ENCODE measurements at places on chromosomes 2 and 18.

DNA sequence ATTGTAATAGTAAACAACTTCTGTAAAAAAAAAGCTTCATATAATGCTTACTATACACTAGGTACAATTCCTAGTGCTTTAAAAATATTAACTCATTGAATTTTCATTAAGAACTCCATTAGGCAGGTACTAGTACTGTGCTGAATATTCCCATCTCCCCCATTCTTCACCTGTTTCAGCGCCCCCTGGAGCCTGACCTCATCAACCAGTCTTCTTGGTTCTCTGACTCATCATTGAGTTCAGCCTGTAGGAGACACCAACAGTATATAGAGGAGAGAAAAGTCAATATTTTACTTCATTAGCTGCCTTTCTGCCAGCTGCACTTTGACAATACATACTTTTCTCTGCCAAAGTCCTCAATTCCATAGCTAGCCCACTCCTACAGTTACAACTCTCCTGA is 1009.9 kb upstream of the KLHL29 start:
- DNase-seq, result no peak

DNA sequence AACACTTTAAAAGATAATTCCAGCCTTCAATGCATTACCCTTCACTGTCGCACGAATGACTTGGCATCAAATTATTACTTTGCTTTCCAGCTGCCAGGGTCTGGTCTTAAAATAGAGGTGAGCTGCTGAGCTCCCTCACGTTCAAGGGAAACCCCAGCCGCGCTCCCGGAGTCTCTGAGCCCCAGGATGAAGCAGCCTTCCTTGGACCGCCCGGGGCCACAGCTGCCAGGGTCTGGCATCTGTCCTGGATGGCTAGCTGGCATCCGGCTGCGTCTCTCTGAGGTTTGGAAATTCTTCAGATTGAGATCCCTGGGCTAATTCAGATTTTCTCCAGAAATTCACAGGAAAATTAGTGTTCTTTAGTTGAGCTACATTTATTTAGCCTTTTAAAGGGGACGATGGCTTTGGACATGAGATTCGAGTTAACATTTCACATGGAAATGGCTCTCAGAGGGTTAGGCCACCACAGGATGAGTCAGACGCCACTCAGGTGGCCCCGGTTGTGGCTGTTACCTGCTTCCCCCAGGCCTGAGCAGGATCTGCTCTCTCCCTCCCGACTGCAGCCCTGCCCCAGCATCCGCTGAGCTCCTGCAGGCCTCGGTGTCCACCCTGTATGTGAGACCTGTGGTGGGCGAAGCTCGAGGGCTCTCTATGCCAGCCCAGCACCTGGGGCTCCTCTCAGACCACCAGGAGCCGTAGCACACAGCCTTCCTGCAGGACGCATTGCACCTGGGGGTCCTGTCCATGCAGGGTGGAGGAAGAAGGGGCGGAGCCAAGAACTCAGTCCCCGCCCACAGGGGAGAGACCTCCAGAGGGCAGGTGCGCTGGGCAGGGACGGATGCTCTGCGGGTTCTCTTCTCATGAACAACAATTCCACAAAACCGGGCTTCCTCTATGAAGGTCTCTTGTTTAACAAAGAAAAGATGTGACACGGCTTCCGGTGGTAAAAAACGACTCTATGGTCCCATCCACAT is 255.5 kb downstream of the TWIST2 start:
- DNase-seq, result no peak

DNA sequence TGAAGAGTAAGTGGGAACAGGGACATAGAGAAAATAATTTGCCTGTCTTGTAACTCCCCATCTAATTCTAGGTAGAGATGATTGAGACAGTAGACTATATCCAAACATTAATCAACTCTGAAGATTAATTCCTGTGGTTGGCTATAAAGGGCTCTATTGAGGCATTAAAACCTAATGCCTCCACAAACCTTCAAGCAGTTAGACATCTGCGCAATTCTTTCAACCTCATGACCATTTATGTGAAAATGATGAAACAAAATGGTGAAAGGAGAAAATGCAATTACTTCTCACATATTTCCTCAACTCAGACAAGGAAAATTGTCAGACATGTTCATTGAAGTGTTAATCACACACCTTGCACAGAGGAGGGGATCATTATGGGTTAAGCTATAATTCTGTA is 164.5 kb upstream of the MYT1L start:
- no peak for DNase-seq

- no peak for DNase-seq
Measured at GRCh38 chr18:13758622-13759021, 32.1 kb downstream of the RNMT start.

DNA sequence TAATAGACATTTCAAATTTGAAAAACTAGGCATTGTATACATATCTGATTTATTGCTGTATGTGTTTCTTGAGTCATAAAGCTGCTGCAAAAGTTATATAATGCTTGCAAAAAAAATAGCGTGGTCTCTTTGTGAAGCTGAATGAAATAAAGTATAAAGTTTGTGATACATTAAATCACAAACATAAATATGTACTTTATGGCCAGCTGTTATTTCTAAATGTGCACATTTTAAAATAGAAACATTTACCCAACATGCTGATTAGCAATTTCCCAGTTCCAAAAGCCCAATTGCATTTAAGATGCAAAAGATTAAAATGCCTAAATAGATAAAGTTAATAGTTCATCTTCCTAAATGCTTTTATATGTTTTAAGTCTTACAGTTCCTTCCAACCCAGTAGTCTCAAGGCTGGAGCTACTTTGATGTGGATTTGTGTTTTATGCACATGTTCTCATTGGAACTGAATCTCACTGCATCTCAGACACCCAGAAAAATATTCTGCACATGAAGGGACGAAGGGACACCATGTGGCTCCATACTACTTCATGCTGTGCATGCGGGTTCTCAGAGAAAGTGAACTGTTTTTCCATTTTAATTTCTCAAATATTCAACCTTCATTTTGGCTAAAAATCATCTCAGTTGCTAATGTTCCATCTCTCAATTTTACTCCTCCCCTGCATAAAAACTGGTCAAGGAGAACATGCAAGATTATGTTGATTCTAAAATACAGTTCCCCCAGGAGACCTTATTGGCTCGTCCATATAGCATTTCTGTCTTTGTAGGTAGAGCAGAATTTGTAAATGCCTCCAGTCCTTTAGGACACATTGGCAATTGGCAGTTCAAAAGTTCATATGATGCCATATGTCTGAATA is 304.6 kb downstream of the MTX2 start:
- DNase-seq, result no peak

DNA sequence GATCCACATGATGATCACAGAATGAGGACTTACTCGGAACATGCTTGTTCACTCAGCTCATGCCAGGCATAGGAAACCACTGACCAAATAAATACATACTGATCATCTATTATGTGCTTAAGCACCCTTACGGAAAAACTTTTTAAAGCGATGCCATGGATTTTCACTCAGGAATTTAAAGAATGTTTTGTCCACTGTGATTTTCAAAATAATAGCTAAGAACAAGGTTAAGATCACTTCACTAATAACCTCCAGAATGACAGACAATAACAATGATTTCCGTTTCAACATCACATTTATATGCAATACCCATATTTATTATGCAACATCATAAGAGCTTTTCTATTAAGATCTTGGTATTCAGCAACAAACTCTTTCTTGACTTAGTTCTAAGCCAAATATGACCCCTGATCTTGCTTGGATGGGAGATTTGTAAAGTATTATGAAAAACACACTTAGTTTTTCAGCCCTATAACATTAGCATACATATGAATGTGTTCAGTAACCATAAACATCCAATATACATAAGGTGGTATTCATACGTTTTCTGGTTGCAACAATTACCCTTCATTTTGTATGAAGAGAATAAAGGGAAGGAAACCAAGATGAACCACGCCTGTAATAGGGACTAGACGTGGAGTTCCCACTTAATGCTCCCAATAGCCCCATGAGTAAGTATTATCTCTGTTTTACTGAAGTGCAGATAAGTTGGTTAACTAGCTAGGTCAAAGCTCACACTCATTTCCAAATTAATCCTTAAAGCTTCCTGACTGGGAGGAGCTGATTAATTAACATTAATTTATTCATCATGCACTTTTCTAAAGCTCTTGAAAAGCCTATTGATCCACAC is 1.9 kb downstream of the CD302 start:
- no peak for DNase-seq

All from foreskin keratinocyte (primary cell).